Activated CD8-positive, alpha-beta T cell treated with anti-CD3 and anti-CD28 coated beads for 36 hours (primary cell): ENCODE measurements at places on chromosomes 12 and 14. TPM values are rescaled to one million over a fixed set of nuclear protein-coding genes. Genes with fewer than 3 reads are reported as not detected.

The FKBP3 gene
- 66.4 TPM for total RNA-seq

GRCh38 chr12:48811437-48812090 lies 6.7 kb upstream of the CACNB3 start:
- no peak for DNase-seq

DNA sequence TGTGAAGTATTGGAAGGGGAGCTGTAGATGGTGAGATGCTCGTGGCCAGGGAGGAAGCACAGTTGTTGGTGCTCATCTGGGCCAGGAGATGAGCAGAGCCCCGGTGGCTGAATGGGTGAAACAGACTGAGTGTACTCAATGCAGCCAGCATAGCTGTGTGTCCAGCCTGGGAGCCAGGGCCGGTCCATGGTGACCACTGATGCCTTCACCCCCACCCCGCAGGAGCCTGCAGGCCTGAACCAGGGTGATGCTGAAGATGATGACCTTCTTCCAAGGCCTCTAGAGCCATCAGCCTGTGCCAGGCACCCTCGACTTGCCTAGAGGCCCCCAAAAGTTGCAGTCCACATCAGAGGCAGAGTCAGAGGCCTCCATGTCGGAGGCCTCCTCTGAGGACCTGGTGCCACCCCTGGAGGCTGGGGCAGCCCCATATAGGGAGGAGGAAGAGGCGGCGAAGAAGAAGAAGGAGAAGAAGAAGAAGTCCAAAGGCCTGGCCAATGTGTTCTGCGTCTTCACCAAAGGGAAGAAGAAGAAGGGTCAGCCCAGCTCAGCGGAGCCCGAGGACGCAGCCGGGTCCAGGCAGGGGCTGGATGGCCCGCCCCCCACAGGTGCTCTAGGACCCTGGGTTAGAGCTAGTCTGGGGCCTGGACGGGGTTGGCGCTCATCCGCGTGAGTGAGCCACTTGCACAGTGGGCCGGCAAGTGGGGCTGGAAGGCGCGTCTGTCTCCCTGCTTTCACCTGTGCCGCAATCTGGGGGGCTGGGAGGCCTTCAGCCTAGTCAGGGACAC lies 3.0 kb downstream of the TNFAIP2 start:
- no peak for DNase-seq

The ADAMTS20 gene
- total RNA-seq, result not detected

- no peak for DNase-seq
These were observed 97.0 kb downstream of the CMKLR1 start for GRCh38 chr12:108241986-108242703.

GRCh38 chr12:117538032-117538690 lies 176.7 kb upstream of the NOS1 start:
- DNase-seq, result no peak

The SERPINA10 gene
- not detected for total RNA-seq

GRCh38 chr12:107921062-107921461 lies 146.6 kb downstream of the ASCL4 start:
- no peak for DNase-seq

The BMP4 gene
- not detected for total RNA-seq

DNA sequence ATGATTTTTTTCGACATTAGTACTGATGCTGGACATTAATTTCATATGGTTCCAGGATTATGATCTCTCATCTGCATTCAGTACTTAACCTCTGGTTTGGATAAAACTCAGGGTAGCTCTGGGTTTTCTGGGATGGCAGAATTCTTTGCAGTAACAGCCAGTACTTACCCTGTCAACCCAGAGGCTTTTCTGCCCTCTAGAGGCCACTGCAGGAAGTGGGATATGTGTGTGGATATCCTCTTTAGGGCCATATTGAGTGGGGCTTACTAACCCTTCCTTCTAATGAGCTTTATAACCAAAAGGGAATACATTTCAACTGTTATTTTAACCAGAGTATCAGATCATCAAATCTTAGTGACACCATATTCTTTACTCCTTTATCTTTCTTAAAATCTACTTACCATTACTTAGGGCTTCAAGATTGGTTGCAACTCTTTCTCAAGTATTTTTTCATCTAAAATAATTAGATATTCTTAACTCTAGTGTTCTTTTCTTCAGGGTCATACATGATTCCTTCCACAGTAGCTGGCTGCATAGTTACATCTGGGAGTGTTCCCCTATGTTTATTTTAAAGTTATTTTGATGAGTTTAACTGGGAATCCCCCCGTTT lies 488.0 kb upstream of the STXBP6 start:
- peak; percentile 49 for DNase-seq

GRCh38 chr14:99412117-99413061 lies 68.3 kb downstream of the SETD3 start:
- peak; percentile 15 for DNase-seq

- no peak for DNase-seq
These were observed 287.2 kb downstream of the BCAT1 start for GRCh38 chr12:24661657-24662096.

The SPIC gene
- not detected for total RNA-seq

DNA sequence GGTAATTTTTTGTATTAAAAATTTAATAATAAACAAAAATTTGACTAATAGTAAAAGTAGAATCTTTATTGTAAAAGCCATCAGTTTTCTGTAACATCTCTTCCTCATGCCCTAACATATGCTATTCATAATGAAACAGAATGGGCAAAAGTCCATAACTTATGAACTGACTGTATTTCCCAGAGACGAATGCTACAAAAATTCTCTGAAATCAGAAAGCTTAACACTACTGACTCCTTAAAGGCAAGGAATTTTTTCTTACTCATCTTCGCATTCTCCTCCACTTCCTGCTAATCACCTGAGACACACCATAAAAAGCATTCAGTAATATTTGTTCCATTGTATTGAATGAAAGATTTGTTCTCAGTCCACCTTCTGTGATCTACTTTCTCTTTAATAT lies 17.6 kb downstream of the MON2 start:
- DNase-seq, result no peak

GRCh38 chr12:128933039-128933438 lies 79.8 kb downstream of the GLT1D1 start:
- DNase-seq, result no peak

DNA sequence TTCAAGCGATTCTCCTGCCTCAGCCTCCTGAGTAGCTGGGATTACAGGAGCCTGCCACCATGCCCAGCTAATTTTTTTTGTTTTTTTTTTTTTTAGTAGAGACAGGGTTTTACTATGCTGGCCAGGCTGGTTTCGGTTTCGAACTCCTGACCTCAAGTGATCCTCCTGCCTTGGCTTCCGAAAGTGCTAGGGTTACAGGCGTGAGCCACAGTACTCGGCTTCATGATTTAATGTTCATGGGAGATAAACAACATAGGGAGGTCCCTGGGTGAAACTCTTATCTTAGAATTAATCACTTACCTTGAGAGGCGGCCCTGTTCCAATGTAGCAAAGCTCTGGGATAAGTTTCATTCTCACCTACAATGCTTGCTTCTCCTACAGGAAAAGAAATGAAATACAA lies 48.3 kb downstream of the SEL1L start:
- DNase-seq, result peak; percentile 26

DNA sequence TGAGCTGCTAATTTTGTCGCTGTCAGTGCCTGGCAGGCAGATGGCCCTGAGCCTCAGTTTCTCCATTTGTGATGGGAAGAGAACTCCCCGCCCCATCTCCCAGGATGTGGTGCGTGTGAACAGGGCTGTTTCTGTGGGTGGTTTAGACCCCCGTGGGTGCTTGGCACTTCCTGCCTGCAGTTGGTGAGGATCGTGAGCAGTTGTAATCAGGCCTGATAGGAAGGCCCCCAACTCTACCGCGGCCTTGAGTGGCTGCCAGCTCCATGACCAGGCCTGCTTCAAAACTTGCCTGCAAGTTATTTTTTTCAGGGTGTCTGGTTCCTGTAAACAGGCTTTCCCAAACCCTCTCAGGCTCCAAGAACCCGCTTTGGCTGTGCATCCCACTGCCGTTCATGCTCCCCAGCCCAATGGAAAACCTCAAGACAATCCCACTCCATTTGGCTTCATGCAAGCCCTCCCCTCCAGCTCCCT lies 138.4 kb downstream of the ZFP36L1 start:
- no peak for DNase-seq

The PGF gene
- 0.45 TPM for total RNA-seq

DNA sequence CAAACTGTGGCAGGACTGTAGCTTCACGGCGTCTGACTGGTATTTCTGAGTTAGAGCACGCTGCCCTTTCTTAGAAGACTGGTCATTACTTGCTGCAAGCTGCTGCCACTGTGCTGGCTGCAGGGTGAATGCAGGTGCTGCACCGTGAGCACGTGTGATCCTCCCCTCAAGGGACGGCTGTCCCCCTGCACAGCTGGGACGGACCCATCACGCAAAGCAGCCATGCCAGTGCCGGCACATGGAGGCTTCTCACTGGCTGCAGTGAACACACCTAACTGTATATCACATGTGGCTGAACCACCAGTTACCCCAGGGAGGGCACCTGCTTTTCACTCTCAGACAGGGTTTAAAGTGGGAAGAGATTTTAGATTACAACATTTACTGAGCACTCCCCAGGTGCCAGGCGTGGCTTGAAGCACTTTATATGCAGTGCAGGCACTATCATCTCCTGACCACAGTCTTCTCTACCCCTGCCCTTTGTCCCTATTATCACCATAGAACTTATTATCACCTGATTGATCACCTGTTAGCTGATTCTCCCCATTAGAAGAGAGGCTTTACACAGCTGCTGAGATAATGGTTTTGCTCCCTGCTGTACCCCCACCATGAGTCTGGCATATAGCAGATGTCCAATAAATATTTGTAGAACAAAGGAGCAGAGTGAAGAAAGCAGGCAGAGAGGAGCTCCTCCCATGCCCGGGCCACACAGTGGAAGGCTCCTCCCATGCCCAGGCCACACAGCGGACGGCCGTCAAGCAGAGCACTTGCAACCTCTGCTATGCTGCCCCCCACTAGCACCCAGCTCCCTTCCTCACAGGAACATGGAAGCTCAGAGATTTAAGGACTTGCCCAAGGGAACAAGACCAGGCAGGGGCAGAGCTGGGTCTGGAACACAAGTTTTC lies 25.9 kb downstream of the SLC25A47 start:
- DNase-seq, result no peak

The LRP1-AS gene
- total RNA-seq, result not detected

DNA sequence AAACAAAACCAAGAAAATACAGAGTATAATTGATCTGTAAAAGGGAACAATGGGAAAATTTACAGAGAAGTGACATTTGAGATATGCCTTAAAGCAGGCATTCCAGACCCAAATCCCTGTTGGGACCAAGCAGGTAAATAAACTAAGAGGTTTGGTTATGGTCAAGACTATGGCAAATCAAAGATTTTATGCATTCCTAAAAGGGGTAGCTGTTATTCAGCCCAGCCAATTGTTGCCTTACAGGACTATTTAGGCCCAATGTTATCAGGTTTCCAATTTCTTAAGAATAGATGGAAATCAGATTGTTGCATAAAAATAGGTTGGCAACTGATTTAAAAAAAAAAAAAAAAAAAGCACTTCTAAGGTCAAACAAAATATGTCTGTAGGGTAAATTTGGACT lies 5.3 kb downstream of the DNAI7 start:
- no peak for DNase-seq

DNA sequence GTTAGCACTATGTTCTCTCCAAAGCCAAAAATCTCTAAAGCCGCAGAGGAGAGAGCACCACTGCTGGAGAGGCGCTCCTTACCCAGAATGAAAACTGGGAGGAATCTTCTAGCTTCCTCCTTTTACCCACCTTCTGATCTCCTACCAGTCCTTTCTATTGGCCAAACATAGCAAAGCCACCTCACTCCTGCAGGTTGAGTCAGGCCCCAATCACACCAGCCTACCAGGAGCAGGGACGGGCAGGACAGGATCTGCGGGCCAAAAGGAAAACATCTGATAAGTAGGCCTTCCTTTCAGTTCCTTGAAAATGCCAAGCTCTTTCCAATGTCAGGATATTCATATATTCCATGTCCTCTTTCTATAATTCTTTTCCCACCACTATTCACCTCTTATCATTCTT lies 197.7 kb upstream of the CNOT2 start:
- no peak for DNase-seq
